ENCODE measurements at places on chromosomes 6 and 20. TPM values are rescaled to one million over a fixed set of nuclear protein-coding genes. Genes with fewer than 3 reads are reported as not detected.

The TREML4 gene
- total RNA-seq, result not detected

The MOG gene
- total RNA-seq, result not detected

The SNTA1 gene
- total RNA-seq, result 1.2 TPM

The RALY gene
- total RNA-seq, result 290 TPM

GRCh38 chr20:48141660-48142515, 356.6 kb upstream of the SULF2 start:
- DNase-seq, result no peak

- no peak for DNase-seq
Observed at GRCh38 chr6:16302721-16303552, 64.5 kb downstream of the GMPR start.

All from HT-29 (cell line).